T follicular helper cell (primary cell): ENCODE measurements at places on chromosomes 1 and 21.

GRCh38 chr1:36562181-36562685 is 79.5 kb upstream of the CSF3R start:
- DNase-seq: no peak

DNA sequence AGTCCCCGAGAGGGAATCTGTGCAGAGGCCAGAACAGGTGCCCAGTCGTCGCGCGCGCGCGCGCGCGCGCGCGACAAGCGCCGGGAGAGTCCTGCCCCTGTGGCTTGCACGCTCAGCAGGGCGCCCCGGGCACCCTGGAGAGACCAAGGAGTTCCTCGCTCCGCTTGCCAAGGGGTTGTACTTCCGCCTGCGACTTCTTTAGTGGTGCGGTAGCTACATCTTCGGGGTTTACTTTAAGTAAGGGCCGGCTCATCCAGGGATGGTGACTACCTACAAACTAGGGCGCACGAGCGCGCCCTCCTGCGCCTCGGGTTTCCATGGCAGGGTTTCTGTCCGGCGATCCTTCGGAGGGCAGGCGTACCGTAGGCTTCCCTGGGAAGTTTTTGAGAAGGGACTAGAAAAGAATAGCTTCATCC is 1.4 kb downstream of the LHX4 start:
- DNase-seq: no peak

DNA sequence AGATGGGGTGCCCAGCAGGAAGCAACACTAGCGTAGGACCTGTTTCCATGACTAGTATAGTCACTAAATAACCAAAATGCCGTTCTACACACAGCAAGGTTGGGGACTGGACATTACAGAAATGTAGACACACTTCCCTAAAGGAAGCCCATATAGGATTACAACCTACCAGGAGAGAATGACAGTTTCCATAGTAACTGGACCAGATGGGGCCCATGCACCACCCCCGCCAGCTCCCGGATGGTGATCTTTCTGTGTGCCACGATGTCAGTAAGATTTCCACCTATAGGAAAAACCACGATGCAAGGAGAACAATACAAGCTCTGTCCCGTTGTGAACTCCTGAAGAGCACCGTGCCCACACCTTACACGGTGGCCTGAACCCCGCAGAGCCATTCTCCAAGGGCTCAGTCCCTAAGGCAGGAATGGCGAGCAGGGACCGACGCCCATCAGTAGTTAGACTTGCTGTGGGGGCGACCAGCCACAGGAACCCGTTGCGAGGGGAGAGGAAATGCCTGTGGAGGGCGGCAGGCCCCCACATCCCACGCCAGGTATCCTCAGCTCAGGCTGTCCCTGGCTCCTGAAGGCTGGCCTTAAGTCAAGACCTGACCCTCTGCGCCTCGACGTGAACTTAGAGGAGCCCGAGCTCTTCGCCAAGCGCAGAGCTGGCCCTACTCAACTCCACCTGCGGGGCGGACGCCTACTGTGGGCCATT is 13.6 kb upstream of the CEP85 start:
- no peak for DNase-seq

- no peak for DNase-seq
Measured at GRCh38 chr1:65756616-65757015, 36.1 kb upstream of the PDE4B start.

- no peak for DNase-seq
Measured at GRCh38 chr1:47572731-47573430, 135.0 kb downstream of the FOXD2 start.

- no peak for DNase-seq
Measured at GRCh38 chr1:55848906-55849305, 633.7 kb upstream of the USP24 start.

DNA sequence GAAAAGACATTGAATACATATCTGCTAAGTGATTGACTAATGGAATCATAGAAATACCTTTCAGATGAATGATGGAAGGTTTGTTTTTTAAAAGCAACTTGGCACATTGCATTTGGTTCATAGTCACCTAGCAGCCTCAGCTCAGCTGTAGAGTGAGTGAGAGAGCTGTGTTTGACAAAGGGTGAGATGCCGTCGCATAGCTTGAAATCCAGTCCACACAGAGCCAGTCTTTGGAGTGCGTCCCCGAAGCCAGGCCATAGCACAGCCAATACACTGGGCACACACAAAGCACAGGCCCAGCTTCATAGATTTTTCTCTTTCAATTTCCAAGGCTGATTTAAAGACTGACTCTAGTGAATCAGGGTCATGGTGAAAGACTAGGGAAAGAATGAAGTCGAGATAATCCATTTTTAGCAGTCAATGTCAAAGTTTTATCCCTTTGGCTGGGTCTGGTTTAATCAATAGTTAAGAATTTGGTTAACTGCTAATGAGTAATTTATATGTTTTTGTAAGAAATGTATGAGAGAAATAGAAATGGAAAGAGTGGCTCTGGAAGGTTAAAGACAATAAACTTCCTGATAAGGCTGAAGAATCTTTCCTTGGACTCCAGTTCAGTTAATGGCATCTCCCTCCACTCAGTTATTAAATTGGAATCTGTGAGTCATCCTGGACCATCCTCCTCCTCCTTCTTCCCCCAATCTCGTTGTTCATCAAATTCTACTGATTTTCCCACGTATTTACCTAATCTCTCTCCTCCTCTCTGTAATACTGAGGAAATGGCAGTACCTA is 101.2 kb upstream of the IRF2BP2 start:
- DNase-seq: no peak

- DNase-seq: no peak
Measured at GRCh38 chr1:201925301-201925567, 21.1 kb downstream of the LMOD1 start.

DNA sequence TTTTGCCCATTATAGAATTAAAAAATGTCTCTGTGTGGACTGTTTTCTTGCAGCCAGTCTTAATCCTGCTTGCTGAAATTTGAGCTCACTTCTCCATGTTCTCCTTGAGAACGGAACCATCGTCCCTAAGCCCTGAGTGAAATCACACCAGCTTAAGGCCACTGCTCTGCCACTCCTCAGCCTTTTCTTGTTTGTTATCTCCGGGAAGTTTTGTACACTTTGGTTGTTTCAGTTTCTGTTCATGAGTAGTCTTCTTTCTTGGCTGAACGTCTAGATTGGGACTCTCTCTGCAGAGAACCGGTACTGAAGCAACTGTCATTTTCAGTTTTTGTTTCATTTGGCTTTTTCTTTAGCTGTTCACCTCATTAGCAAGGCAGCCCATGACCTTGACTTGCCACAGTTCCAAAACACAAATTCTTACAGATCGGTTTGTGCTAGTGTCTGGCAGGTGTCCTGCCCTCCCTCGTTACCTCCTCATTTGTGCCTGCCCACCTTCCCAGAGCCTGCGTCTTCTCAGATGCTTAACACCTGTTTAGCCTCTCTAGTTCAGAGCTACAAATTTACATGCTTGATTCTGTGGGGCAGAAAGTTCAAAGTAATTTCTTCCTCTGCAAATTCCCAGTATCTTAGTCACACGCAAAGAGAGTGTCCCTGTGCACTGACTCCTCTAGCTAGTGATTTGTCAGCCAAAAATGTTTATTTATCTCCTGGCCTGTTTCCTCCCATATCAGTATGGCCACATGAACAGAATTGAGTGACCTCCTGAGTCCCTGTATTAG is 12.4 kb downstream of the PSEN2 start:
- DNase-seq: no peak

GRCh38 chr1:151001602-151002001 is 5.1 kb downstream of the MINDY1 start:
- DNase-seq: no peak

DNA sequence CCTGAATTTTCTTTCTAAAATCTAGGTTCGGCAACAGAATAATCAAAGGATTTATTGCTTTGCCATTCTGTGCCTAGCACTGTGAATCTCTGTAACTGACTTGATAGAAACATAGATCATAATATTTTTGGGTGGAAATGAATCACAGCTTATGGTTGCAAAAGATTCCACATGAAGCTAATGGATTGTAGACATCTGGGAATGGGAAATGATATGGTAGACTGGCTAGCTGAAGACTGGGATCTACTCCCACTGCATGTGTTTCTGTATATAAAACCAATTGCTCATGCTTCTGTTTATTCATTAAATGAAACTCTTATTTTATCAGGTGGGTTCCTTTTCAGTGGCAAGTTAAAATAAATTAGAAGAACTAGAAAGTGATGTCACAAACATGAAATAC is 395.6 kb downstream of the ST6GALNAC3 start:
- no peak for DNase-seq

- DNase-seq: no peak
Measured at GRCh38 chr1:54007613-54008012, 10.4 kb downstream of the LDLRAD1 start.

DNA sequence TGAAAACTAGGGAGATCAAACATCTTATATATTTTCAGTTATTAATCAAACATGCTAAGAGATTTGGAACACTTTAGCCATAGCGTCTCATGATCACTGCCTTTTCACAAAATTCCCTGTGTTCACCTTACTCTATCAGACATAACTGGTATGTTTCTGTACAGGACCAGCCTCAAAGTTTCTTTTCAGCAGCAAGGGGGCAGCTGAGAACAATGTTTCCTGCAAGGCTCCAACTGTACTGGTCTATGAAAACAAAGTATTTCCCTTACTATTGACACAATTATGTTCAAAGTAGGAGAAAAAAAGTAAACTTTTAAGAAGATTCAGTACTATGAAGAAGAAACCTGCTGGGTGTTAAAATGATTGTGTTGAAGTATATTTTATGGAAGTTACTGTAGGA is 98.5 kb downstream of the ATF6 start:
- DNase-seq: no peak

DNA sequence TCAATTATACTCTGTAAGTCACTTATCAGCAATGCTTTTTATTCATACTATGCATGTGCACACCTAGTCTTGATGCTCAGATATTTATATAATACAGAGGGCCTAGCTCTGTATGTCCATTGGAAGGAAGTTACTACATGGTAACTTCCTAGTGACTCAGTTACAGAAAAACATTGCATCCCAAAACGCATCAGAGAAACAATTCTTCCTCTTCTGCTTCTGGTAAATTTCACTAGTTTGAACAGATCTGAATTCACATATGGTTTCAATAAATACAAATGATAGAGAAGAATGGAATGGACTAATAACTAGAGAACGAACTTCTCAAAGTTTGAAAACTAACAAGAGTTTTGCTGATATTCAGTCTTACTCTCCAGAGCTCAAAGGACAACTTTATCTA is 811.3 kb upstream of the ADGRL2 start:
- DNase-seq: no peak

DNA sequence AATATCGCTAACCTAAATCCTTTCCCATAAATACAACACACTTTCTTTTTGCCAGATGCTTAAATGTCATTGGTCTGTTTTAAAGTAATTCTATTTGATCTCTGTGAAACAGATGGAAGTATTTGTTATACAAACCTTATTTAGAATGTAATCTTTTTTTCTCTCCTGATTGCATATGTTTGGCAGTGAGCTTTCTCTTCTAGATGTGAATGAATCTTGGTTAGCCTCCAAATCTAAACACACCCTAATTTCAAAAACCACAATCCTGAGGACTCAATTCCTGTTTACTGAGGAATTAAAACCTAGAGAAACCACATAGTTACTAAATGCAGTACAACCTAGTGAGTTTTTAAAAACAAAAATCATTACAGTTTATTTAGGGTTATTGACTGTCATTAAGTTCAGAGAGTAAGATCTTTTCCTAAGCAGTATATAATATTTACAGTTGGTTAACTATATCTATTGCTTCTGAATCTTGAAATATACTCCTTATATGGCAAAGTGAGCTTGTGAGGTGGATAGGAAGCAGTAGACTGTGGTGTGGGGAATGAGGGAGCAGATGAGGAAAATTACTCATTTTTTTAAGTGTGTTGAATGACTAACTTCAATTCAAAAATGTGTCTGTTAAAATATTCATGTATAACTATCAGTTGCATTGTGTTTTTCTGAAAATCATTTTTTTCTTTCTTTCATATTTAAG is 218.7 kb downstream of the FMN2 start:
- DNase-seq: no peak

GRCh38 chr1:167472752-167473521 is 45.4 kb downstream of the CD247 start:
- no peak for DNase-seq

- DNase-seq: no peak
Measured at GRCh38 chr1:229756666-229757065, 130.6 kb downstream of the URB2 start.

DNA sequence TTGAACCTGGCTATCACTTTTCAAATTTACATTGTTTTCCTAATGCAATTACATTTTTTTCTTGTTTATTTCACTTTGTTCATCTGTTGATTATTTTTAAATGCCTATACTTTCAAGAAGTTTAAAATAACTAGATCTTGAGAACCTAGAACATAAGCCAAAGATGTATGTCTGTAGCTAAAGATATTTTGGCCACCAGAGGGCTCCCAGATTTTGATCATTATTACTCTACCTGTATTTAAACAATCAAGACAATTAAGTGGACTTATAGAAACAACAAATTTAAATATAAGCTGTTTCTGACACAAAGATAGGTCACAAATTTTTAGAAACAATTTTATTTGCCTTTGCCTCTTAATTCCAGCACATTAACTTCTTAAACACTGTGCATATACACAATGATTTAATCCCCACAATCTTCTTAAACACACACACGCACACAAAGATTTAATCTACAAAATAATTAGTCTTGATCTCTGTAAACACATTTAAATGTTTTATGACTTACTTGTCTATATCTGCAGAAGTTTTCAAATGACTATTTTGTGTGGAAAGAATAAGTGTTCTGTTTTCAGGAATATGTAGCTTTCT is 380.0 kb downstream of the DSCAM start:
- DNase-seq: no peak

DNA sequence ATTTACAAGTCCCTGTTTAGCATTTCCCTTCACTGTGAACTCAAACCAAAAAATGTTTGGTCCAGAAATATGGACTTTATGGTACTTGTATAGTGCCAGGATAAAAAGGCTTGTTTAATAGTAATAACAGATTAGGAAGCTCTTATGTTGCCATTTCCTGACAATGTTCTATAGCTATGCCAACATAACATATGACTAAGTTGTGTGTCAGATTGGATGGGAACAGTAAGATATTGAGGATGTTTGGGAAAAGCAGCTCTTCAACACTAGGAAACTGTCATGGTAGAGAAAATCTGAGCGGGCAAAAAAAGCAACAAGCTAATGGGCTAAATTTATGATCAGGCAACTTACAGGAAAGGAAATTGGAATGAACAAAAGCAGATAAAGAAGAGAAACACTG is 287.1 kb upstream of the ADGRL4 start:
- no peak for DNase-seq
